ENCODE measurements at places on chromosomes 11 and 22. TPM values are rescaled to one million over a fixed set of nuclear protein-coding genes. Genes with fewer than 3 reads are reported as not detected.
A peak's percentile ranks its signal among the peaks of the same experiment; 100 is the strongest.

- H3K4me3 ChIP-seq, result no peak overlapping the region
- no peaks in the 10 kb centered on the region for H3K4me1 ChIP-seq
- no peaks in the 10 kb centered on the region for H3K36me3 ChIP-seq
- H3K27ac ChIP-seq, result no peak overlapping the region
Measured at GRCh38 chr11:130710497-130711012, 205.7 kb downstream of the SNX19 start.

DNA sequence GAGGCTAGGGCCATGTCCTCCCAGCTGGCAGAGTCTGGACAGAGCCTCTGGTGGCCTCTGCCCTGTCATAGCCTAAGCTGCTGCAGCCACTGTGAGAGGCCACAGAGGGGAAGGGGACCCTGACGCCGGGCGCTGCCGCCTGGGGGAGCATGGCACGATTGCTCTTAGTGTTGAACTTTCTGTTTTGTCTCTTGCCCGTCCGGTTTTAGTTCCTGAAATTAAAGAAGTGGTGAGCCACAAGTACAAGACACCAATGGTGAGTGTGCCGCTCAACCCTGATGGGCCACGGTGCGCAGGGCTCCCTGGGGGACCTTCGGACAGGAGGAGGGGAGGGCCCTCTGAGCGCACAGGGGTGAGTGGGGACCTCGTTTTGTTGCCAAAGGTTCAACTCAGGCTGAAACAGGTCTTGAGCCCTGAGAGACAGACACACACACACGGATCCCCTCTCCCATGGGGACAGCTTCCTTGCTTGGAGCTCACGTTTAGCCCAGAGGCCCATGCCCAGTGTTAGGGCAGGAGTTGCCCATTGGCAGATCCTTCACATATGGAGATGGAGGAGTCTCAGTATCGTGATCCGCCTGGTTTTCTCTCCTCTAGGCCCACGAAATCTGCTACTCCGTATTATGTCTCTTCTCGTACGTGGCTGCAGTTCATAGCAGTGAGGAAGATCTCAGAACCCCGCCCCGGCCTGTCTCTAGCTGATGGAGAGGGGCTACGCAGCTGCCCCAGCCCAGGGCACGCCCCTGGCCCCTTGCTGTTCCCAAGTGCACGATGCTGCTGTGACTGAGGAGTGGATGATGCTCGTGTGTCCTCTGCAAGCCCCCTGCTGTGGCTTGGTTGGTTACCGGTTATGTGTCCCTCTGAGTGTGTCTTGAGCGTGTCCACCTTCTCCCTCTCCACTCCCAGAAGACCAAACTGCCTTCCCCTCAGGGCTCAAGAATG lies 23.8 kb downstream of the MYBPC3 start:
- no peak for DNase-seq
- peaks cover 9% of the 10 kb centered on the region for H3K36me3 ChIP-seq
- H3K4me1 ChIP-seq, result no peaks in the 10 kb centered on the region
- no peak overlapping the region for H3K4me3 ChIP-seq
- peak overlapping the region; percentile 3 for H3K27ac ChIP-seq
- no peaks in the 10 kb centered on the region for H3K27me3 ChIP-seq

GRCh38 chr11:129484068-129484467 lies 108.4 kb downstream of the BARX2 start:
- no peak overlapping the region for H3K4me3 ChIP-seq
- DNase-seq, result no peak
- H3K27ac ChIP-seq, result no peak overlapping the region

Gene XKR3
- total RNA-seq, result not detected

GRCh38 chr11:77400775-77401449 lies 73.0 kb downstream of the PAK1 start:
- H3K4me1 ChIP-seq, result peaks cover 33% of the 10 kb centered on the region
- DNase-seq, result no peak
- no peaks in the 10 kb centered on the region for H3K27me3 ChIP-seq

DNA sequence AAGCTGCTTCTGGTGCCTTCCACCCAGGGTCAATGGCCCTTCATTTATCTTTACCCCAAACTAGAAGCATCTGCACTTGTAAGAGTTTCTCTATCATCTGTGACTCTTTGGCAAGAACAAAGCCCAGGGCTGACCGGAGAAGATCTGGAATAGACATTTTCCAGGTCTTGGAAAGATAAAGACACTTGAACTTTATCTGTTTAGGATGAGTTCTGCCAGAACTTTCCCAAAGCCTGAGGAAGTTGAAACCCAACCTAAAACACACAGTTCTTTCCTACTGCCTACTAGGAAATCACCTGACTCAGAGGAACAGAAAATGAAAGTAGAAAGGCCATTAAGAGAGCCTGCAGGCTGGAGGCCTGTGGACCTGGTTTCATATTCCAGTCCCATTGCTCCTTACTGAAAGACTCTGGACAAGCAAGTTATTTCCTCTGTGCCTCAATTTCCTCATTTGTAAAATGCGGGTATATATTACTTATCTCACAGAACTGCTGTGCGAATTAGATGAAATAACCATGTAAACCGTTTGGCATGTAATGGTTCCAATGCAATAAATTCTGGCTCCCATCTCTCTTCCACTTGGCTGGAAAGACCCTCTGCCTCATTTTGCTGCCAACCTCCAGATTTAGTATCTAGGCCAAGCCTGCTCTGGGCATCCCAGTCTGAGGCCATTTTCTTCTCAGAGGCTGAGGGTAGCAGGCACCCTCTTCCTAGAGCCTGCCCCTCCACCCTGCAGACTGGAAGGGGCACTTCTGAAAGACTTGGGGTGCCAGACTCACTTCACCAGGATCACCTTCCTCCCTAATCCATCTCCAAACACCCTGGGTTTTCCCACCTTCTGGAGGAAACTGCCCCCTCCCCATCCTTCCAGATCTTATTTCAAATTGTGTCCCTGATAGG lies 1.2 kb downstream of the UBE2L6 start:
- peak overlapping the region; percentile 98 for H3K27ac ChIP-seq
- no peaks in the 10 kb centered on the region for H3K27me3 ChIP-seq
- H3K36me3 ChIP-seq, result peaks cover 25% of the 10 kb centered on the region
- DNase-seq, result peak; percentile 44

DNA sequence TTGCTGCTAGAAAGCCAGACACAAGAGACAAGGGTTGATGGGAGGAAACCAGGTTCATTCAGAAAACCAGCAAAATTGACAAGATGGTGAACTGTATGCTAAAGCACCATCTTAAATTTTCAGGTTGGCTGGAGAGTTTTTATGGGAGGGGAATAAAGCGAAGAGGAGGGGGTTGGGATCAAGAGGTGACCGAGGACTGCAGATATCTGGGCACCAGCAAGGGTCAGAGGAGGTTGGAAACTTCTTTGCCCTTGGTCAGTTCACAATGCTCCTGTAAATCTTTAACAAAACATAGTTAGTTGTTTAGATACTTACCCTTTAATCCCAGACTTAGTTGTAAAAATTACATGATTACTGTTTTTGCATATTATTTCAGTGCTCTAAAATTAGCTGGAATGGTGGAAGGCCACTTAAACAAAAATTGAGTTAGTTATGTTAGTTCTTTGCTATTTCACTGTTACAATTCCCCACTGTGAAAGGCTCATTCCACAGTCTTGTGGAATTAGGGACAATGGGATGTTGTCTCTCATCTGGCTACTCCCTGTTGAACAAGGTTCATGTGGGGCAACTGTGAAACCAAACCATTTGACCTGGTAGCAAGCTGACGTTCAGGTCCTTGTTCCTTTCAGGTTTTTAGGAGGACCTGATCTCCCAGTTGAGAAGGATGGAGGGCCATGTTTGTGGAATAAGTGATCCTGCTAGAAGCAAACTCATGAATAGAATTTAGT lies 30.6 kb upstream of the QSER1 start:
- H3K4me1 ChIP-seq, result no peaks in the 10 kb centered on the region
- no peak overlapping the region for H3K27ac ChIP-seq
- no peak for DNase-seq
- no peak overlapping the region for H3K4me3 ChIP-seq
- peaks cover 16% of the 10 kb centered on the region for H3K27me3 ChIP-seq
- H3K36me3 ChIP-seq, result no peaks in the 10 kb centered on the region

DNA sequence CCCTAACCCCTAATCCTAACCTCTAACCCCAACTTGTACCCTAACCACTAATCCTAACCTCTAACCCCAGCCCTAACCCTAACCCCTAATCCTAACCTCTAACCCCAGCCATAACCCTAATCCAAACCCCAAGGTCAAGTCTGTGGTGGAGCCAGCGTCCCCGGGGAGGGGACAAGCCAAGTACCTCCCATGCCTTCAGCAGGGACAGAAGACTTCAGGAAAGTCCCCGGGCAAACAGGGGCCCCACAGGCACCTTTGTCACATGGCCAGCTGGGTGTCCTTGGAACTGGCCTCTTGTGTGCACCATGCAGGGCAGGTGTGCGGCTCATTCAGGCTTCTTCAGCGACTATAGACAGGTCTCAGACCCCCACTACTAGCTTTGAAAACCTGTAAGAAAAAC lies 555.8 kb downstream of the BRD1 start:
- peaks cover 22% of the 10 kb centered on the region for H3K27me3 ChIP-seq
- no peak overlapping the region for H3K27ac ChIP-seq
- no peak for DNase-seq
- no peaks in the 10 kb centered on the region for H3K4me1 ChIP-seq
- no peak overlapping the region for H3K4me3 ChIP-seq
- no peaks in the 10 kb centered on the region for H3K36me3 ChIP-seq

Gene PSMA1
- 338 TPM for total RNA-seq

Gene KCNJ4
- total RNA-seq, result not detected

Gene SNX32
- 1.6 TPM for total RNA-seq

DNA sequence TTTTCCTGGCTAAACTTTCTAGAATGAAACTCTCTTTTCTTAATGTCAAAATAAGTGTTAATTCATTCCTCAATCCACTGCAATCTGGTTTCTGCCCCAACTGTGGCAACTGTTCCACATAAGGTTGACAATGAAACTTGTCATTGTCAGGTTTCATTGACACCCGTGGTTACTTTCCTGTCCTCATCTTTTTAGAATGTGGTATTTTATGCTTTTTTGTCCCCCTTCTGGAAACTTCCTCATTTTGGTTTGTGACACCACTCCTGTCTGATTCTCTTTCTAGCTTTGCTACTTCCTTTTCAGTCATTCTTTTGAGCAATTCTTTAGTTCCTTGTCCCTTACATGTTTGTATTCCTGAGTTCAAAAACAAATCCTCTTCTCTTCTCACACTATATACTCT lies 7.5 kb upstream of the PDE3B start:
- H3K36me3 ChIP-seq, result peaks cover 68% of the 10 kb centered on the region
- peak overlapping the region; percentile 37 for H3K4me3 ChIP-seq
- peaks cover 65% of the 10 kb centered on the region for H3K4me1 ChIP-seq
- H3K27me3 ChIP-seq, result no peaks in the 10 kb centered on the region

Gene SLC5A1
- not detected for total RNA-seq

Gene TRIM51
- total RNA-seq, result not detected

Gene CFAP300
- total RNA-seq, result not detected

Gene CAVIN3
- 15.9 TPM for total RNA-seq

- DNase-seq, result no peak
- H3K27ac ChIP-seq, result no peak overlapping the region
- no peak overlapping the region for H3K4me3 ChIP-seq
Measured at GRCh38 chr11:94593030-94593429, 25.9 kb downstream of the PIWIL4 start.

- no peak for DNase-seq
- H3K4me1 ChIP-seq, result no peaks in the 10 kb centered on the region
- H3K27ac ChIP-seq, result no peak overlapping the region
Measured at GRCh38 chr11:36228689-36229088, 60.5 kb downstream of the COMMD9 start.

Gene FGF4
- not detected for total RNA-seq

Gene ANO3
- not detected for total RNA-seq

Gene MS4A3
- total RNA-seq, result not detected

Gene GDPD4
- total RNA-seq, result not detected

Gene BRSK2
- total RNA-seq, result 1.1 TPM

GRCh38 chr11:70139785-70140410 lies 61.8 kb downstream of the ANO1 start:
- peaks cover 9% of the 10 kb centered on the region for H3K4me1 ChIP-seq
- H3K36me3 ChIP-seq, result no peaks in the 10 kb centered on the region
- H3K27me3 ChIP-seq, result peaks cover 30% of the 10 kb centered on the region
- no peak for DNase-seq
- no peak overlapping the region for H3K4me3 ChIP-seq

DNA sequence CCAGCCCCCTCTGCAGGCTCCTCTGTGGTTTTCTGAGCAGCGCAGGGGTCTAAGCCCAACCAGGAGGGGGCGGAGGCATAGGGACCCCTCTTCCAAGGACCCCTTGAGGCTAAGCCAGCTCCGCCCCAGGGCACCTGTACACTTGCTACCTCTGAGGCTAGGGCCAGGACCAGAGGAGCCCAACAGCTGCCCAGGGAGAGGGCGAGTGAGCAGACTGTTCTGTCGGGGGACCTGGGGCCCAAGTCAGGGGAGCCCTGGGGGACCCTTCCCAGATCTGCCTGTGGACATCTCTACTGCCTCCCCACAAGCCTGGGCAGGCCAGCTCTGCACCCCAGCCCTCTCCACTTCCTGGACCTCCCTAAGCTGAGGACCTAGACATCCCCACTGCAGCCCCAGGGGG lies 1.8 kb downstream of the B4GALNT4 start:
- H3K4me1 ChIP-seq, result peaks cover 3% of the 10 kb centered on the region
- H3K36me3 ChIP-seq, result no peaks in the 10 kb centered on the region
- DNase-seq, result no peak

Gene WNT7B
- not detected for total RNA-seq

GRCh38 chr11:32200136-32200847 lies 109.4 kb downstream of the RCN1 start:
- DNase-seq, result no peak
- H3K4me1 ChIP-seq, result no peaks in the 10 kb centered on the region
- no peak overlapping the region for H3K27ac ChIP-seq
- H3K36me3 ChIP-seq, result no peaks in the 10 kb centered on the region
- no peak overlapping the region for H3K4me3 ChIP-seq
- peaks cover 5% of the 10 kb centered on the region for H3K27me3 ChIP-seq

GRCh38 chr11:1487851-1488574 lies 1.4 kb upstream of the MOB2 start:
- no peaks in the 10 kb centered on the region for H3K27me3 ChIP-seq
- H3K36me3 ChIP-seq, result no peaks in the 10 kb centered on the region
- no peak overlapping the region for H3K4me3 ChIP-seq
- H3K27ac ChIP-seq, result no peak overlapping the region

DNA sequence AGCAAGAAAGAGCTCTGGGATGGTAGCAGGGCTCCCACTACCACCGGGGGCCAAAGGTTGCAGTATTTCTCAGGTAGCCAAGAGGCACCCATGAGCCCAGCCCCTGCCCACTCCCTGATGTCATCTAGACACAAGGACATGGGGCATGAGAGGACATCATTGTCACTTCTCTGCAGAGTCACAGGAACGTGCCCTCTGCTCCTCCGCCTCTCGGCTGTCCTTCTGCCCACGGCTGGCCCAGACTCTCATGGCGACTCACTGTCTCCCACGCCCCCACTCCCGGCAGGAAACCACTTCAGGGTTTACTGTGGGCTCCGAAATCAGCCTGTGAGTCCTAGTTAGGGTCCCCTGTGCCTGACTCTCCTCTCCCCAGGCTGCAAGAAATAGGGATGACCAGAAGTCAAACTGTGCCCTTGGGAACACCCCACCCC lies 1.8 kb upstream of the GAL start:
- H3K36me3 ChIP-seq, result no peaks in the 10 kb centered on the region
- H3K4me3 ChIP-seq, result no peak overlapping the region
- H3K27me3 ChIP-seq, result peaks cover 33% of the 10 kb centered on the region

GRCh38 chr11:1827095-1827813 lies 7.5 kb upstream of the SYT8 start:
- H3K4me3 ChIP-seq, result no peak overlapping the region
- H3K27ac ChIP-seq, result no peak overlapping the region
- no peaks in the 10 kb centered on the region for H3K36me3 ChIP-seq
- H3K4me1 ChIP-seq, result no peaks in the 10 kb centered on the region
- DNase-seq, result no peak
- no peaks in the 10 kb centered on the region for H3K27me3 ChIP-seq

Gene ADAMTS8
- not detected for total RNA-seq

- DNase-seq, result no peak
- no peaks in the 10 kb centered on the region for H3K27me3 ChIP-seq
- no peak overlapping the region for H3K4me3 ChIP-seq
Measured at GRCh38 chr22:40426594-40427333, 56.4 kb downstream of the SGSM3 start.
